Activated CD4-positive, alpha-beta T cell treated with anti-CD3 and anti-CD28 coated beads, Interleukin-2, Interleukin-4, amounts not matched to agents 100 ng/mL and 50 ng/mL, durations not matched to agents 16 hours and 8 hours (primary cell): ENCODE measurements at places on chromosomes 11 and 22.

DNA sequence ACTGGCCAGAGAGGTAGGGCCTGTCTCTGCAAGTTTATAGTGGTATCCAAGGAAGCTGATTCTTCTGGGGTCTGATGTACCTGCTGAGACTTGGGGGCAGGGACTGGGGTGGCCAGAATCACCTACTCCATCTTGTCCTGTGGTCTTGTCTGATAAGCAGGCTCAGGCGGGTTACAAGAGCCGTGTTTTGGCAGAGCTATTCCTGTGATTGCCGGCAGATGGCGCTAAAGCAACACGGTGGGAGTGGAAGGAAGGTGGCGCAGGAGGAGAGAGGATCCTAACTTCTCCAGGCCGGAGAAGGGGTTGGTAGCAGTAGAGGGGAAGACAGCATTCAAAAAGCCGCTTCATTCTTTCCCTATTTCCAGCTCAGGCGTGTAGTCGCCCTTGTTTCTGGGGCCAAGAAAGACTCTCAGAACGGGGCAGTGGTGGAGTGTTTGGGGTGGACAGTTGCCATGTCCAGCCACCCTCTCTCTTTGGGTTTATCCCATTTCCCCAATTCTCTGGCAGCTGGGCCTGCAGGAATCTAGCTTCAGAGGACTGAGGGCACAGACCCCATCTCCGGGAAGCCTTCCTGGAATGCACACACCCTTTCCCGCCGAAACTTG is 15.1 kb downstream of the CHRM1 start:
- DNase-seq = peak; percentile 82

GRCh38 chr11:47669856-47670255 is 27.5 kb upstream of the MTCH2 start:
- DNase-seq = no peak

DNA sequence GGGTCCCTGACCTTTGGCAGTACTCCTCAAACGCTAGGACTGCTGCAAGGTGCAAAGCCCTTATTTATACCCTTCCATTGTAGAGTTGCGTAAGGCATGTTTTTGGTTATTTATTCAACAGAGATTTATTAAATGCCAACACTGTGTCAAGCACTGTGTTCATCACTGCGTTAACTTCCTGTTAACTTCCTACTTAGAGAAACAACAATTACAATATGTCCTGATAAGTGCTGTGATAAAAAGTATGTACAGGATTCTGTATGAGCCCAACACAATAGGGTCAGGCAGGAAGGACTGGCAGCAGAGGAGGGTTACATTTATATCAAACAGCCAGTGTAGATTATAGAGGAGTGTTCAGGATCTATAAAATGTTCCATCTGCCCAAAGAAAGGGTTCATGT is 812.8 kb upstream of the API5 start:
- DNase-seq = no peak

GRCh38 chr22:19085233-19085718 is 36.9 kb downstream of the DGCR2 start:
- no peak for DNase-seq

GRCh38 chr11:61601512-61601911 is 20.6 kb upstream of the SYT7 start:
- DNase-seq = no peak

DNA sequence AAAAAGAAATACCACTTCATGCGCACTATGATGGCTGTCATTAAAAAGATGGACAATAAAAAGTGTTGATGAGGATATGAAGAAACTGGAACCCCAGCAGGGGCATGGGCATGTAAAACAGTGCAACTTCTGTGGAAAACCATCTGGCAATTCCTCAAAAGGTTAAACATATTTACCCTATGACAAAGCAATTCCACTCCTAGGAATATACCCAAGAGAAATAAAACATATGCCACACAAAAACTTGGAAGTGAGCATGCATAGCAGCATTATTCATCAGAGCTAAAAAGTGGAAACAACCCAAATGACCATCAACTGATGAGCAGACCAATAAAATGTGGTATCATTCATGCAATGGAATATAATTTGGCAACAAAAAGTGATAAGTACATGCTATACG is 50.1 kb downstream of the LRRC32 start:
- no peak for DNase-seq

GRCh38 chr11:70501933-70502540 is 103.7 kb downstream of the CTTN start:
- DNase-seq = no peak

DNA sequence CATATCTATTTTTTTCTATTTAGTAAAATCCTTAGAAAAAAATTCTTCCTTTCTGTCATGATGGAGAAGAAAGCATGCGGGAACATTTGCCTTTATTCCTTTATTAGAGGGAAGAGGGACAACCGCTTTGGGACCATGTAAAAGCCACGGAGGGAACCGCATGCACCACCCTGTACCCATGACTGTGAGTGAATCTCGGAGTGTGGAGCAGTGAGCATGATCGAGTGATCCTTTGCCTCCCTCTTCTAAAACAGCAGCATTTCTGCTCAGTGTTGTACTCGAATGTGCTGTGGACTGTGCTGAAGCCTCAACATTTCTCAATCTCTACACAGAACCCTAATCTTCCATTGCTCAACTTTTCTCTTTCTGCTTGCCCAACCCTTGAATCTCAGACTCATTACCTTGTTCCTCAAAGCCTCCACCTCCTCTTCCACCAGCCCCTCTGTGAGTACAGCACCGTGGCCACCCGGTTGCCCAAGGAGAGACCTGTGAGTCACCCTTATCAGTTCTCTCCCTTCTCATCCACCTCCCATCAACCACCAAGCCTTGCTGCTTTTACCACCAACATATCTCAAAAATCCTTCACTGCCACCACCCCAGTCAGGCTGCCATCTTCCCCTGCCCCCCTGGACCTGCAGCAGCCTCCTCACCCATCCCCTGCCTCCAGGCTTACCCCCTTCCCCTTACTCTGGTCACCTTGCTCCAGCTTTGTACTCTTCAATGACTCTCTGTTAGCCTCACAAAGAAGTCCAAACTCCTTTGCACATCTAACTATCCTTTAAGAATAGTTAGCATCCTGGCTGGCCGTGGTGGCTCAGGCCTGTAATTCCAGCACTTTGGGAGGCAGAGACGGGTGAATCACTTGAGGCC is 103.1 kb downstream of the NAT10 start:
- DNase-seq = no peak

DNA sequence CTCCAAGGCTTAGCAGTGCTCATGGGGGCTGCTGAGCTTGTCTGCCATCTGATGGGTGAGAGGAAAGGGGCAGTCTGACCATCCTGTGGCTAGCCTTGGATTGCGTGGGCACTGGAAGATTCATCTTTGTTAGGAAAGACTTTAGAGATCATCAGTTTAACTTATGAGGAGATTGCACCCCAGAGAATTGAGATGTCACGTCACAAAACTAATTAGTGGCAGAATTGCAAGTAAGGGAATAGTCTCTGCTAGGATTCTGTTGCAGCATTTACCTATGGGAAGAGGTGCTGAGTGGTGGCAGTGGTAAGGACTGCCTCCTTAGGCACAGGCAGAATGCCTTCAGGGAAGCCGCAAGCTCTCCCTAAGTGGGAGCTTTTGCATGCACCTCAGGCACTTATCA is 42.8 kb upstream of the HSPA8 start:
- DNase-seq = no peak

DNA sequence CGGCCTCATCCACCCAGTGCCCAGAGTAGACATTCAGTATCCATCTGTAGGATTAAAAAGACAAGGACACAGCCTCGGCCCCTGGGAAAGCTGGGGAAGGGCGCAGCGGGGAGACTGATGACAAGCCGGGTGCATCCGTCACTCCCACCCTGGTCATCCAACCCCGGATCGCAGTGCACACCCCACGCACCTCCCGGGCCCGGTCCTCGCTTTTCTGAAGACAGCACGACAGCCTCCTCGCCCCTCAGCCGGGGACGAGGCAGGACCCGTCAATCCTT is 1.1 kb downstream of the FCHSD2 start:
- DNase-seq = peak; percentile 9

- DNase-seq = no peak
These were observed 112.8 kb upstream of the CADM1 start for GRCh38 chr11:115616971-115617370.

DNA sequence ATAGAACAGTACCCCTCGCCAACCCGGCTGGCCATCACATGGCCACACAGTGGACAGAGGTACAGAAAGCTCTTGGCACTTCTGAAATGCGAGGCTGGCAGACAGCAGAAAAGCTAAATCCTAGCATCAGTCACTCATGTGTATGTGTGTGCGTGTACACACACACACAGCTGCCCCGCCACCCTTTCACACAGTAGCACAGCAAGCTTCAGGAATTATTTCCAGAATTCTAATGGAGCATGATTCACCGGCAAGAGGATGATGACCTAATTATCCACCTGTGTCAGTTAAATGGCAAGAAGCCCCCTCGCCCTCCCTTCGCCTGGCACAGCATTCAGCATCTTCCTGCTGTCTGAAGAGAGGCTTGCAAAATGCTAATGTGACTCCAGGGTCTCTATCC is 336.0 kb downstream of the SHANK2 start:
- DNase-seq = no peak

DNA sequence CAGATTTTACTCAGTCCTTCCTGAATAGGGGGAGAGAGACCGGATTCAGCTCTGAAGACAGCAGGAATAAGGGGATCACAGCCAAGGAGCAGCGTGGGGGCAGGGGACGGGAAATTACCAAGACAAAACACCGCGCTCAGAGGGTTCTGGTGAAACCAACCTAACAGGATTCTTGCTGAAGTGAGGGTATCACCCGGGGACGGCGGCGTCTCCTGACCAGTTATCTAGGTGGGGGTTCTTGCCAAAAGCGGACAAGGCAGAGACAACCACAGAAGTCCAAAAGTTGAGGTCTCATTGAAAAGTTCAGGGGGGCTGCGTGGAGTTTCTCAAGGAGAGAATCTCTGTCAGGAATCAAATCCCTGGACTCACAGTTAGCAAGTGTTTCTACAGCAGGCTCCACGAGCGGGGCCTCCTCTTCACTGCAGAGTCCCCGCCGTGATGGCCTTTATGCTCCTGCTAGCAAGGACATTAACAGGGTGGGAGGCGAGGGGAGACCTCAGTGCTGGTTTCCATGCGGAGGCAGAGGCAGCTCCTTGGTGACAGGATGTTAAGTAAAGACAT is 291.0 kb downstream of the BRD1 start:
- DNase-seq = no peak

DNA sequence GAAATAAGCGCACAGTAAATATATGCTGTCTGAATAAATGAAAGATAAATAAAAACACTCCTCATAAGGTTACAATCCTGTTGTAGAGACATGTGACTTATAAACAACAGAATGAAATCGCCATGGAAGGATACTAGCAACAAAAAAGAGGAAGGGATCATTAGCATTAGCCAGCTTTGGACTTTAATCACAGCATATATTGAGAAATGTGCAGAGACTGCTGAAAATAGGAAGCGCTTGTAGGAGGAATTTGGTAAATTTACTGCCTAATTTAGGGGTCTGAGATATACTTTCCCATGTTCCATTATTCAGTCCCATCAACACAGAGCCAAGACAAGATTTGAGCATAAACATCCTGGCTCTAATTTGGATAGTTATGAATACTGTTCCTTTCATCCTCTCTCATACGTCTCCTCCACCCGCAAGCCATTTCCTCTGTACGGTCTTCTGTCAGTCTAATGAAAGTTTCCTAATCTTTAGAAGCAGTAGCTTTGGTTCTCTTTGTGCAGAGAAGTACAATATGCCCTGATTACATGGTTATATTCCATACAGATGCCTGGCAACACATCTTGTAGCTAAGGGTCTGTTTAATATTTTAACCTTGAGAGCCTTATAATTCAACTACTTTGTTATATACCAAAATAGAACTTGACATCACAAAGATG is 37.1 kb upstream of the AKIP1 start:
- DNase-seq = no peak

GRCh38 chr22:39622881-39623367 is 52.4 kb downstream of the CACNA1I start:
- DNase-seq = peak; percentile 52

GRCh38 chr11:75490221-75491181 is 35.2 kb downstream of the GDPD5 start:
- DNase-seq = no peak

- DNase-seq = no peak
These were observed 83.7 kb upstream of the KCNA4 start for GRCh38 chr11:30100495-30100894.

DNA sequence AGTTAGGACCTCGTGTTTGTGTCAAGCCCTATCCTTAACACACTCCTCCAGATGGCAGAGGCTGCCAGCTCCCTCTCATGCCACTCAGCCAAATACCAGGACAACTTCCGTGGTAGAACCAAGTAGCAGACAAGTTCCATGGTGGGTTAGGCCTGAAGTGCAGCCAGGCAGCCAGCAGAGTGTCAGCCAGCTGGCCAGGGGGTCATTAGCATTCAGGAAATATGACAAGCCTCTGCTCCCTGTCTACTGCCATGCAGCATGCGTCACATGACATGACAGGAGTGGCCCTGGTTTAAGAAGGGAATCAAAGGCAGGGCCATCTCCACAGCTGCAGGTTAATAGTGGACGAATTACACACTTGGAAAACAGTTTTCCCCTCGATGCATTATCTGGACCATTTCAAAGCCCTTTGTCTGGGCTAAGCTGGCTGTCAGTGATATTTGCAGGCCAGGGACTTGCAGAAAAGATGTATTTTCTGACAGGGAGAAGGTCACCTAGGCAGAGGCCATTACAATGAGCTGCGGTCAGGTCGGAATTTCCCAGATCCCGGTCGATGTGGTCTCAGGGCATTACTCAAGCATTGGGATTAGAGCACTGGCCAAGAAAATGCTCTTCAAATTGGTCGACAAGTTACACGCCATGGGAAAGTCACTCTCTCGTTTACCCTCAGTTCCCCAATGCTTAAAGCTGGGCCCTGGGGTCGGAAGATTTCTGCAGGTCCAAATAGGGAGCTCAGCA is 461.7 kb upstream of the CADM1 start:
- DNase-seq = no peak

- peak; percentile 60 for DNase-seq
These were observed 109.8 kb downstream of the BCR start for GRCh38 chr22:23289851-23290724.

DNA sequence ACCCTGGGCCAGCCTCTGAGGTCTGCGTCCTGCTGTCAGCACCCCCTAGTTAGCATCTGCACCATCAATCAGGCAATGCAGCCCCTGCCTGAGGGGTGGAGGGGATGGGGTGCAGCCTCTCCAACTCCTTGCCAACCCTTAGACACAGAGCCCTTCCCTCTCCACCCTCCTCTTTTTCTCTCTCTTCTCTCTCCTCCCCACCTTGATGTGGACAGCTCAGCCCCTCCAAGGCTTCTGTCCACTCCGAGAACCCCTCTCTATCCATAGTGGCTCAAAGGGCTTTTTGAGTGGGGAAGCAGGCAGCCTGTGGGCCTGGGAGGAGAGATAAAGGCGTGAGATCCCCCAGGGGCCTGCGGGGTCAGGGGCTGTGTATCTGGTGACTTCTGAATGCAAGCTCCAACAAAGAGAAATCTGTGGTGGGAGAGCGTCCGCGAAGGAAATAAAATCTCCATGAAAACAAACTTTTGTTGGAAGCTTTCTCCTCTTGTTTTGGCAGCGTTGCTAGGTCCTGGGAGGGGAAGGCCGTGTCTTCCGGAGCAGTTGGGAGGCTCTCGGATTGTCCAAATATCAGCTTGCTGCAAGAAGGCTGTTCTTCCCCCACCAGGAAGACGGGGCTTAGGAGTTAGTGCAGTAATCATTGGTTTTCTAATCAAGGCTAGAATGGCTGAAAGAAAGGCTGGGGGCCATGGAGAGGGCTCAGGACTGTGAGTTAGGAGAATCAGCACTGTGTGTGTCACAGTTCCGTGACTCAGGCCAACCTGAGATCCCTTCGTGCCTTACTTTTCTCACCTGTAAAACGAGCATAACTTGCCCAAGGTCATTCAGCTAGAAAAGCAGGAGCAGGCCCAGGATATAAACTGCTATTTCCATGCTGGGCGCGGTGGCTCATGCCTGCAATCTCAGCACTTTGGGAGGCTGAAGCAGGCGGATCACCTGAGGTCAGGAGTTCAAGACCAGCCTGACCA is 50.3 kb downstream of the PKNOX2 start:
- no peak for DNase-seq

- no peak for DNase-seq
These were observed 30.6 kb downstream of the MUC6 start for GRCh38 chr11:1005928-1006327.
